GM03348 (cell line): ENCODE measurements at places on chromosomes 2 and 18.
A peak's percentile ranks its signal among the peaks of the same experiment; 100 is the strongest.

DNA sequence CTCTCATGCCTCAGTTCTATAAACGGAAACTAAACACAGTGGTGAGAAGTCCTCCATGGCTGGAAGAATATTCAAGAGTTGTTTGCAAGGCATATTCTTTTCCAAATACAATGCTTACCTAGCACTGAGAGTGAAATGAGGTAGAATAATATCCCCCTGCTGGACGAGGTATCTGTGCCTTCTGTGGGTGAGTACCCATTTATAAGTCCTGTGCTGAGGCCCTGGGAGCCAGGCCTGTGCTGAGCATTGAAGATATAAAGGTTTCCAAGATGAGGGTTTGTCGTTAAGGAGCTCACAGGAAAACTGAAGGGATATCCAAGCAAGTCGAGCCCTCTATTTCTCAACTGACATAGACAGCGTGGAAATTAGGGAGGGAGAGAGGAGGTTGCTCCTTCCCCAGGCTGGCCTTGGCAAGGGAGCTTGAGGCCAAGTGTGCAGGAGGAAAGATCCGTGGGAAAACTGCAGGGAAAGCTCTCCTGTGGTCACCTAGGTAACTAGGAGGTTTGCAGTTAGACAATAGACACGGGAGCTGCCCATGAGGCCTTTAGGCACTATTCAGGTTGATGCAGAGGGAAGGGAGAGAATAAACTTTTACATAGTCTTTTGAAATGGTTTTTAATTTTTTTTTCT lies 17.6 kb downstream of the PTPRM start:
- no peak for DNase-seq

DNA sequence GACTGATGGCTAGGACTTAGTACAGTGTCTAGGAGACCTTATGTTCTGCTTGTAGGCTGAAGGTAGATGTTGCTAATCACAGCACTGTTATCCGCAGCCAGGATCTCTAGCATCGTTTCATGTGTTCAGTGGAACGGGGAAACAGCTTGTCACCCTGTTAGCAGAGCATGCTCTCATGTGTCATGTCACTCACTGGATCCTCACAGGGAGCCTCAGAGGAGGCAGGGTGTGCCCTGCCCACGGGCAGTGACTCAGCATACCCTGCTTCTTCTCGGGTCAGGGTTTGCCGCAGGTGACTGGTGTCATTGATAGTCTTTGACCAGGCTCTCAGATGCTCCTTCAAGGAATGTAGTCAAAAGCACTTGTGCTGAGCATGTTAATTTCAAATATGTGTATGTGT lies 44.4 kb downstream of the RPIA start:
- no peak for DNase-seq

DNA sequence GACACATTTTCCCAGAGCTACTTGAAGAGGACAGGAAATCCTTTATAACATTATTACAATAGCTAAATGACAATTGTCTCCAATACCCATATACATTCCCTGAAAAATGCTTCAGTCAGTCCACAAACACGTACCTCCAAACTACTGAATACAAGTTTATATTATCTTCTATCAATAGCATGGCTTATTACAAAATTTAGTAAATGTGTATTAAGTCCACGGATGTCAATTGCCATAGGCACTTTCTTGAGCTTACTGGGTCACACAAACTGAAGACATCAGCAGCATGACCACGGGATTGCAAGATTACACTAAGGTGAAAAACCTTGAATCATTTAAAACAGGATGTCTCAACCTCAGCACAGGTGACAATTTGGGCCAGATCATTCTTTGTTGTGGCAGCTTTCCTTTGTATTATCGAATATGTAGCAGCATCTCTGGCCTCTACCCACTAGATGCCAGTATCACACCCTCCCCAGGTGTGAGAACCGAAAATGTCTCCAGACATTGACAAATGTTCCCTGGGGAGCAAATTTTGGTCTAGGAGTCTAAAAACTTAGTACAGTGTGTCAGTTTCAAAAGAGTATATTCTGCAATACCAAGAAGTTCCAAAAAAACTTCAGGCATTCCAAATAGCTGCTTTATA lies 1.4 kb downstream of the MBD2 start:
- DNase-seq = no peak

DNA sequence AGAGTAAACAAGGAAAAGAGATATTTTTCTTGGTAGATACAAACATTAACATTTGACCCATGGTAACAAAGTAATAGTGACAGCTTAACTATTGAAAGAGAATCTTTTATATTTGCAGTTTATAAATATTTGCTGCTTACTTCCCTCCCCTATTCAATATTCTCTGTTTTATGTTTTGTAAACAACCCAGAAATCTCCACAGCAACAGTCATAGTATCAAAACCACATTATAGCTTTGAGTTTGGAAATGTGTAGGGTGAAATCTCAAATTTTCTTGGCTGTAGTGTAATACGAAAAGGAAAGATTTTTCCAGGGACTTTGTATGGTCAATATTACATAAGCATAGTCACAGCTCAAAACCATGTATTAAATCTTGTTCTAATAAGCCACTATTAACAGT lies 511.2 kb downstream of the METTL4 start:
- DNase-seq = no peak

- no peak for DNase-seq
Measured at GRCh38 chr2:27214941-27215340, 2.2 kb upstream of the CAD start.

DNA sequence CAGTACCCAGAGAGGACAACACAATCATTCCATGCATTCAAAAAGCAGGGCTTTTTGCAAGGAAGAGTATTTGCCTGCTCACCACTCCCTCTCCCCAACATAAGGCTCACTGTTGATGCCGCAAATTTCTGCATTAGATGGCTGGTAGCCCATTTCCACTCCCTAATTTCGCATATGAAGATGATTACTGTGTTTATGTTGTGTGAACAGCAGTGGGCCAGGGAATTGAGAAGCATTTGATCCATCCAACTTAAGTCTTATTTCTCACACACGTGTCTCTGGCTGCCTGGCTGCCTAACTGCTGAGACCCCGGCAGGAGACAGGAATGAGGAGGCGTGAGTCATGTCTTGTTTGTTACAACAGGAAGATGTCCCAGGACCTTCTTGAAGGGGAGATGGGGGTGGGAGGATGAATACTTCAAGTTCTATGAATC lies 294.1 kb downstream of the ALK start:
- peak; percentile 55 for DNase-seq

DNA sequence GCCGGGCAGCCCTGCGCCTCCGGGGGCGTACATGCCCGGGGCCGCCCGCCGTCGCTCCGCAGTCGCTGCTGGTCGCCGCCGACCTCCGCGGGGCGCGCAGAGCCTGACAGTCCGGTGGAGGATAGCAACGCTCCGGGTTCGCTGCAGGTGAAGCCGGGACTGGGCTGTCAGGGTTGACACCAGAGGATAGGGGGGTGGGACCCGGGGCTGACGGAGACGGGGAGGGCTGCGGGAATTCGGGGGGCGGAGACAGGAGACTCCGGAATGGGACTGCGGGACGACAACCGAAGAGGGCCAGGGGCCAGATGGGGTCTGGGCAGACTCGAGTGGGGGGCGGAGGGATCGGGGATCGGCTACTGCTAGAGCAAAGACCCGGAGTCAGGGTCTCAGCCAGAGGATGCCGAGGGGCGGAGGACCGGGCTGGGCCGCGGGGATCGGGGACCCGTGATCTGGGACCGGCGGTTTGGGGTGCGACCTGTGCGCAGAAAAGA lies 403 bp downstream of the TMEM127 start:
- peak; percentile 75 for DNase-seq

GRCh38 chr2:88837511-88838160 lies 146.2 kb downstream of the RPIA start:
- DNase-seq = no peak

GRCh38 chr2:218329027-218329825 lies 27.4 kb upstream of the CATIP start:
- no peak for DNase-seq

DNA sequence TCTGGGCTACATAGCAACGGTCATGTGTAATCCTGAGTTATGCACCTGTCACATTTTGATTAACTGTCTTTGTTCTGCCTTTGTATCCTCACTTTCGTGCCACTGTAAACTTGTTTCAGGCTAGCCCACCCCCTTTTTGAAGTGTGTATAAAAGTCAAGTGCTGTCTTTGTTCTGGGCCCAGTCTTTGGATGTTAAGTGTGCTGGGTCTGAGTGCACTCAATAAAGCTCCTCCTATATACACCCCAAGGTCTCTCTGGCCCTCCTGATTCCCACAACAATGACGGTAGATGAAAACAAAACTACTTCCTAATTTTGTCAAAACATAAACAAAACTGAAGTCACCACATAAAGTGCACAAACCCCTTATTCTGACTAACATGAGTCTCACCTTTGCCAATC lies 633.4 kb downstream of the DSC3 start:
- no peak for DNase-seq

GRCh38 chr2:40554665-40555294 lies 102.9 kb upstream of the SLC8A1 start:
- peak; percentile 40 for DNase-seq

DNA sequence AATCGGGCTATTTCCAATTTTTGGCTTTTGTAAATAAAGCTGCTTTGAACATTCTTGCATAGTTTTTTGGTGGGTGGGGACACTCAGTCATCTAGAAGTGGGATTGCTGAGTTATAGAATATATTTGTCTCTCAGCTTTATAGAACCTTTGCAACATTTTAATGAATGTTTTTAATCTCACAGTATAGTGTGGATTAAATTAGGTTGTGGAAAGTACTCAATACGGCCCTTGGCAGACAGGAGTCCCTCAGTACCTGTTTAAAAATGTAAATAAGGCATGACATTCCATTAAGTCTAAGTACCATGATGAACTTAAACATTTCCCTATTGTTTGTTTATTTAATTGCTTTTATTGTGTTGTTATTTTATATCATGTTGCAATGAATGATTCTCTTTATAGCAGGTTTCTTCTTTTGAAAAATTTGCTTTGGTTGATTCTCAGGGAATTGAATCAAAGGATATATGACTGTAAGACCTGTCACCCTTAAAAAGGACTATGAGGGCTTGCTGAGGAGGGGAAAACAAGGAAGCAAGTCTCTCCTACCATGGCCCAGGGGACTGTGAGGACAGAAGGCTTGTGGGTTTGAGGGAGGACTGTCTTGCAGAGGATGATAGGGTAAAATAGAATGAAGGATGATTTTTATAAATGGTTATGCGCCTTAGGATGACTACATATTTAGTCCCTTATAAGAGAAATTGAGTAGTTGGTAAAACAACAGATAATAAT lies 165.1 kb downstream of the RPIA start:
- DNase-seq = no peak

DNA sequence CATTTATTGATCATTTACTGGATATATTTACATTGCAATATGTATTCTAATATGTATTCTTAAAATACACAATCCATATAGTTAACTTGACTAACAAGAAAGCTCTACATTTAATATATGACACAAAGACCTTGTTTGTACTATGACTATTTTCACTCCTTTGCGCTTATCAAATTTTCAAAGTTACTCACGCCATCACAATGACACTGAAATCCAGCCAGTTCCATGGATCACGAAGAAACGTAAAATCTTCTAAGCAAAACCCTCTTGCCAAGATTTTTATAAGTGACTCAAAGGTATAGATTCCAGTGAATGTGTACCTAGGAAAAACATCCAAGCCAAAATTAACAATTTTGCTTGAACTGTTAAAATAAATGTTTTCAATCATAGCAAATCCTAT lies 39.6 kb downstream of the SCN3A start:
- no peak for DNase-seq

DNA sequence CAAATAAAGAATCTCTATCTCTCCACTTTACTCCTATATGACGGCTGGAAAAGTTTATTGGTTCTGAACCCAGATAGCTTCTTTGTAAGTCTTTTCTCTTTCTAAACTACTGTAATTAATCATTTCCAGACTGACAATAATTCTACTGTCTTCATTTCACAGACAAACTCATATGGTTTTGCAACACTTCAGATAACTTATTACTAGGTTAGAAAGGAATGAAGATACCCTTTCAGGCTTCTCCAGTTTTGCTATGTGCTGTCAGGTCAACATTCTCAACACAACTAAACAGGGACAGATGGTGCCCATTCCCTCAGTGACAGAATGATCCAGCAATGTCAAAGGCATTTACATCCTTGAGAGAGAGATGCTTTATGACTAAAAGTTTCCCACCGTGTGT lies 198.5 kb upstream of the ITGA4 start:
- DNase-seq = peak; percentile 65

- DNase-seq = no peak
Measured at GRCh38 chr18:35688757-35689156, 107.2 kb downstream of the GALNT1 start.

DNA sequence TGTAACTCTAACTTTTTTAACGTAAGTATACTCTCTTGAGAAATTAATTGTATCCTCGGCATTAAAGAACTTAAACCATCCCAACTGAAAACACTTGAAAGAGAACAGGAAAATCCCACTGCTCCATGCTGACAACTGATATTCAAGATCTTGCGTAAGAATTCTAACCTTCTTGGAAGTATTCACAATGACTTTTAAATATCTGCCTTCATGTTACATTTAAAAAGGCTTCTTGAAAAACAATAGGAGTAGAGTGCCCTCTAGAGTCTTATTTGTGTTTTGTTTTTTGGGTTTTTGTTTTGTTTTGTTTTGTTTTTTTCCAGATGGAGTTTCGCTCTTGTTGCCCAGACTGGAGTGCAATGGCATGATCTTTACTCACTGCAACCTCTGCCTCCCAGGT lies 65.4 kb upstream of the DNAJC10 start:
- peak; percentile 61 for DNase-seq

GRCh38 chr18:13923221-13923620 lies 7.9 kb upstream of the MC2R start:
- DNase-seq = no peak

- no peak for DNase-seq
Measured at GRCh38 chr18:27666016-27666415, 480.9 kb upstream of the CHST9 start.

- DNase-seq = peak; percentile 17
Measured at GRCh38 chr2:27379836-27380625, 503 bp downstream of the ZNF513 start.

- DNase-seq = no peak
Measured at GRCh38 chr18:9849407-9850283, 36.1 kb upstream of the TXNDC2 start.

- DNase-seq = no peak
Measured at GRCh38 chr2:173580956-173581355, 226.3 kb downstream of the CDCA7 start.

DNA sequence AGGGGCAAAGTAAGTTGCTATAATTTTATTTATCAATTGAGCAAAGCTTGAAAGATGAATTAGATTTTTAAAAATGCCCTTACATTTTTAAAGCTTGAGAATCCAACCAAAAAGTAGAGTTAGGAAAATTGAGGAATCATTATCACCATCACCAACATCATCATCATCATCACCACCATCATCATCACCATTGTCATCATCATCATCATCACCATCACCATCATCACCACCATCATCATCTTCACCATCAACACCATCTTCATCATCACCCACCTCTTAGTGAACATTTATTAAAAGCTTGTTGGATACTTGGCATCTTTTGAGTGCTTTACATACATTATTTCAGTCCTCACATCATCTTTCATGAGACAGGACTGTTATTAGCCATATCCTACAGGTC lies 504.4 kb upstream of the TNP1 start:
- DNase-seq = no peak

- DNase-seq = no peak
Measured at GRCh38 chr2:239789711-239790110, 235.4 kb downstream of the NDUFA10 start.
